ENCODE measurements at places on chromosomes 2 and 18.

- DNase-seq, result no peak
Observed at GRCh38 chr2:218022131-218022850, 19.5 kb upstream of the TNS1 start.

GRCh38 chr2:27471961-27472360 lies 17.6 kb downstream of the IFT172 start:
- DNase-seq, result no peak

GRCh38 chr2:159229476-159230144 lies 56.9 kb downstream of the WDSUB1 start:
- no peak for DNase-seq

- DNase-seq, result no peak
Observed at GRCh38 chr18:3852321-3852720, 402.3 kb downstream of the TGIF1 start.

DNA sequence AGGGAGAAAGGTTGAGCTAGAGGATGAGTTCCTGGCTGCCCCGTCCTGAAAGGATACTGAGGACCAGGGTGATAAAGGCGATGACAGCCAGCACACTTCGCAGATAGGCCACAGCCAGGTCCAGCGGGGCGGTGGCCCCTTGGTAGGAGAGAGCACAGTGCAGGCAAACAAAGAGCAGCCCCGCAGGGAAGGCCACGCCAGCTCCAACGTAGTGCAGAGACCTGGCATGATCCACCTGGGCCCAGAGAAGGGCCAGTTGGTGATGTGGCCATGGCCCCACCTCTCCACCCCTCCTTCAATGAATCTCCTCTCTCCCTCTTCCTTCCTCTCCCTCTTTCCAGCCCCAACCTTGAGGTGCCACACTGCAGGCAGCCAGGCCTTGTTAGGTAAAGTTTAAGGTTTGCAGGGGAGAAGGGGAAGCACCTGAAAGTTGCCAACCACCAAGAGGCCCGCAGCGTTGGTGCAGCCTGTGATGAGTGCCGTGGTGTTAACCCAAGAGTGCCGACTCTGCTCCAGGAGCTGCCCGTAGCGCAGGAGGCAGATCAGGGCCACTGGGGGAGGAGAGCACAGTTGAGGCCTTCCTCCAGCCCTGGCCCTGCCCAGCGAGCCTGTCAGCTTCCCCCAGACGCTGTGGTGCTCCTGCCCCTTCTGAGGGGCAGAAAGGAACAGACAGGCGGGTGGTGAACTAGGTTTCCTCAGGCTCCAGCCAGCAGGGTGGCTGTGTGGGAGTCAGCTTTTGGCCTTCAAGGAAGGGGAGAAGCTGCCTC lies 2.8 kb downstream of the TMEM150A start:
- no peak for DNase-seq

Measured in astrocyte of the spinal cord (primary cell).